ENCODE measurements at places on chromosomes 3 and 15.
A peak's percentile ranks its signal among the peaks of the same experiment; 100 is the strongest.

DNA sequence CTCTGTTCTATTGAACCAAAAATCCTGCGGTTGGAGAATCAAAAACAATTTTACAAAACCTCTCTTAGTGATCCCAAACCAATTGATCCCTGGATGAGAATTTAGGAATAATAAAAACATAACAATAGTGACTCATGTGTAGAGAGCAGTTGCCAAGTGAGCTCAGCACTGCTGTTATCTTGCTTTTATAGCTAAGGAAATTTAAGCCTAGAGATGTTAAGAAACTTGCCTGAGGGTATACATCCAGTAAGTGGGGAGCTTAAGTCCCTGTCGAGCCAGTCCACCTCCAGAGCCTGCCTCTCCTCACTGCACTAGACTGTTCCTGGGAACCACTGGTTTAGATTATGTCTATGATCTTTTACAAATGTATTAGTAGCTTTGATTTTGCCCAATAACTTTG, 358.4 kb upstream of the LMCD1 start:
- no peak for DNase-seq

GRCh38 chr3:11140030-11140712, 14.1 kb upstream of the HRH1 start:
- no peak for DNase-seq

- DNase-seq = no peak
Observed at GRCh38 chr3:104746056-104746455, 620.7 kb upstream of the ALCAM start.

DNA sequence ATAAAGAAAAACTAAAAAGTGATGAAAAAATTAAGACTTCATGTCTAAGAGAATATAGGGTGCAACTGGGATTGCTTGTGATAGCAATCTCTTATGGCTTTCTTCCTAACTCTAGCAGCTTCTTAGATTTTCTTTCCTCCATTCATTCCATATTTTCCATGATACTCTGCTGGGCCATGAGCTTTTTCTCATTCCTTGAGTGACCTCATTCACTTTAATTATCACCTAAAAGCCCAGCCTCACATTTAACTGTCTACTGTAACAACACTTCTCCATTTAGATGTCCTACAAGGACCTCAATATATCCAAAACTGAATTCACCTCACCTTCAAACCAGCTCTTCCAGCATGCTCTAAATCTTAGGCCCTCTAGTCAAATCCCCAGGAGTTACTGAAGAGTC, 49.5 kb upstream of the ANKRD28 start:
- DNase-seq = no peak

DNA sequence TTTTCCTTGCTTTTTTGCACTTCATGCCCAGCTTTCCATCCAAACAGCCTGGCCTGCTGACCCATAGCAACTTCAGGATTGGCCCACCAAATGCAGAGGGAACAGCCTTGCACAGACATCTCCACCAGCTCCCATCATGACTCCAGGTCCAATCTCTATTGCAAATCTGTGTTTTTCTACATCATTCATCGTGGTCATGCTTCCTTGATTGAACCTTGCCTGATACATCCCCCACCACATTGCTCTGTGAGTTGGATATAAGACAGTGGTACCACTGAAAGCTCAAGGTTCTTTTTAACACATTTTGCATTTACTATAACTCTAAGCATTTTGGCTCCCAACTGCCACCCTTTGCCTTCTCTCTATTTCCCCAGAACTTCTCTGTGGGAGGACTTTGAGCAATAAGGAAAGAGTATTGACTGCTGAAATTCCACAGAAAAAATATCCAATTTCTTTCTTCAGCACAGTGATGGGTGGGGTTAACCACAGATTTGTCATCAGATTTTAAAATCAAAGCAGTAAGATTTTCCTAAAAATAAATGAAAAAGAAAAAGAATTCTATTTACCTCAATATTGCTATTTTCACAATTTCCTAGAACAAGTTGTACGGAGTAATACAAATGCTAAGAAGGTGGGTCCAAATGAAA, 114.6 kb upstream of the GALNT15 start:
- DNase-seq = no peak

GRCh38 chr3:159804726-159805410, 183.8 kb upstream of the IL12A start:
- peak; percentile 79 for DNase-seq

DNA sequence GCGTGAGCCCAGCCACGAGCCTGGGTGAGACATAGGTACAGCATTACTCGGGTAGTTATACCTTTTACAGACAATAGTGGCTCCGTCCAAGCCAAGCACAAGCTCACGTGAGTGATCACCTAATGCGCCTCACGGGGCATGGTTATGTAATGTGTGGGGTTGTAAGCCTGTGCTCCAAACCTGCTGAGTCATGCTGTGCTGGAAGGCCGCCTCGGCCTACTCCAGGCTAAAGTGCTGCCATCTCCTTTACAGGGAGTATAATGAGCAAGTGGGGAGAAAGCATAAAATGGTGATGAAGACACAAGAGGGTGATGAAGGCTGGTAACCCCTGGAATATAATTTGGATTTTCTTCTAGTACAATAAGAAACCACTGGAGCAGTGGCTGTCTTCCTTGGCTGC, 175.8 kb upstream of the STT3B start:
- DNase-seq = no peak

DNA sequence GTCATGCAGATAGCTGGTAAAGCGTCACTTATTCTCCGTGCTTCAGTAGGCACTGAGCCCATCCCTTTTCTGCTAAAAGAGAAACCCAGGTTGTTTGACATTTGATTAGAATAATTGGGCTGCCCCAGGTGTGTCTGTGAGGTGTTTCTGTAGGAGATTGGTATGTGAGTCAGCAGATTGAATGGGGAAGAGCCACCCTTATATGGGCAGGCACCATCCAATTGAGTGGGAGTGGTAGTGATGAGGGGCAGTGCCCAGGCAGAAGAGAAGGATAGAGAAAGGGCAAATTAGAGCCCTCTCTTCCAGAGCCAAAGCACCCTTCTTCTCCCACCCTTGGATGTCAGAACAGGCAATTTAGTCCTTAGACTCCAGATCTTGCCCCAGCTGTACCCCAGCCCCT, 384.3 kb upstream of the GBE1 start:
- DNase-seq = no peak

- no peak for DNase-seq
Observed at GRCh38 chr3:140023616-140024530, 88.9 kb downstream of the CLSTN2 start.

- no peak for DNase-seq
Observed at GRCh38 chr3:29805757-29806156, 524.9 kb downstream of the RBMS3 start.

DNA sequence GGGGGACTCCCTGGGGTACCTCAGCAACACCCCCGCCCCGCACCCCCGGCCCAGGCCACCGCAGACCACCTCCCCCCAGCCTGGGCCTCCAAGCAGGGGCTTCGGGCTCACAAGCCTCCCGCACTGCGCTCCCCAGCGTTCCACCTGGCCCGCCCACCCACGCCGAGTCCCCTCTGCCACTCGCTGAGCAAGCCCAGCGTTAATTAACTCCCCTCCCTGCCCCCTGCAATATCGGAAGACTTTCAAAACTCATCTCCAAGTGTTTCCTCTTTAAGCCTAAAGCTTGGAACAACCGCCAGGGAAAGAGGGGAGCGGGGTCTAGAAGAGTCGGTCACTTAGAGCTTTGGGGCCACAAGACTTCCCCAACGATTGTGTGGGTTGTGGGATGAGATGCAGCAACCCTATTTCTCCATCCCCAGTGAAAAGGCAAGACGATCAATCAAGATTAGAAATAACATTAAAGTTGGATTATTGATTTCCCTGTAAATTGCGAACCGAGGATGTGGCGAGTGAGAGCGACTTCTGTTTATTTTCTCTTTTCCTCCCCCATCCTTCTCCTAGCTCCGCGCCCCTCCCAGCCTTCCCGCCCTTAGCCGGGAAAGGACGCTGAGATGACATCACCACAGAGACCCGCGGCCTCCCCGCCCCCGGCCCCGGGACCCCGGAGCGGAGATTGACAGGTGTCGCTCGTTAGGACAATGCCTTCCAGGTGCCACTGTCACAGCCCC, 30.2 kb downstream of the NR2F2 start:
- DNase-seq = peak; percentile 69

DNA sequence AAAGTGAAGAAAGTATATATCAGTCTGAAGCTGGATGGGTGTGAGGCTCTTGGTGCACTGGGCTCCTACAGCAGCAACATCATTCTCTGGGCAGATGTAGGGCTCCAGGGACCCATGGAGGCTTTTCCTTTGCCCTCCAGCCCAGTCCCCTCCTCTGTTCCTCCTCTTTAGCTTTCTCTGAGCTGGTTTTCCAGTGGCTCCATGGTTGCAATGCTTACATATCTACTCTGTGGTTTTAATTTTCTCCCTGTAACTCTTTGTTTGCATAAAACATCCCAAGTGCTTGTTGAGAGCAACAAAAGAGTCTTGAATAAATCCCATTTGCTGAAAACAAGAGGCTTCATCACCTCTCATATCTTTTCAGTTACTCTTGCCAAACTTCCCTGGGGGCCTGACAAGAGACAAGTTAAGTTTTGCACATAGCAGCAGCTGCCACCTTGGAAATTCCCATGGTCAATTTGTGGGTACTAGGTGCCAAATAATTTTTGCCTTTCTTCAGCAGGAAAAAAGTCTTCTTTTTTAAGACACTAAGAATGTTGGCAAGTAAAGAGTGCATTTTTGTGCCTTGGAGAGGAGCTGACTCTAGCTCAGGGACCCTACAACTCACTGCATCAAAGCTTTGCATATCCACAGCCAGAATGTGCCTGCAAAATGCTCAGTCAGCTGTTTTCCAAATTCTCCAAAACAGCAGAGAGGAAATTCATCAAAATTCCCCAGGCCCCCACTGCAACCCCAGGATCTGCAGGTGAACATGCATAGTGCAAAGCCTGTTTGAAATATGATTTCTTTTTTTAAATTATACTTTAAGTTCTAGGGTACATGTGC, 41.9 kb downstream of the COLQ start:
- DNase-seq = no peak

DNA sequence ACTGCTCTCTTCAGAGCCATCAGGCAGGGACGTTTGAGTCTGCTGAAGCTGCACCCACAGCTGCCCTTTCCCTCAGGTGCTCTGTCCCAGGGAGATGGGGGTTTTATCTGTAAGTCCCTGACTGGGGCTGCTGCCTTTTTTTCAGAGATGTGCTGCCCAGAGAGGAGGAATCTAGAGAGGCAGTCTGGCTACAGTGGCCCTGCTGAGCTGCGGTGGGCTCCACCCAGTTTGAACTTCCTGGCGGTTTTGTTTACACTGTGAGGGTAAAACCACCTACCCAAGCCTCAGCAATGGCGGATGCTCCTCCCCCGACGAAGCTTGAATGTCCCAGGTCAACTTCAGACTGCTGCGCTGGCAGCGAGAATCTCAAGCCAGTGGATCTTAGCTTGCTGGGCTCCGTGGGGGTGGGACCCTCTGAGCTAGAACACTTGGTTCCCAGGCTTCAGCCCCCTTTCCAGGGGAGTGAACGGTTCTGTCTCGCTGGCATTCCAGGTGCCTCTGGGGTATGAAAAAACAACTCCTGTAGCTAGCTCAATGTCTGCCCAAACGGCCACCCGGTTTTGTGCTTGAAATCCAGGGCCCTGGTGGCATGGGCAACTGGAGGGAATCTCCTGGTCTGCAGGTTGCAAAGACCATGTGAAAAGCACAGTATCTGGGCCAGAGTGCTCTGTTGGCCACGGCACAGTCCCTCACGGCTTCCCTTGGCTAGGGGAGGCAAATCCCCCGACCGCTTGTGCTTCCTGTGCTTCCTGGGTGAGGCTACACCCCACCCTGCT, 21.1 kb upstream of the ST6GAL1 start:
- DNase-seq = no peak

DNA sequence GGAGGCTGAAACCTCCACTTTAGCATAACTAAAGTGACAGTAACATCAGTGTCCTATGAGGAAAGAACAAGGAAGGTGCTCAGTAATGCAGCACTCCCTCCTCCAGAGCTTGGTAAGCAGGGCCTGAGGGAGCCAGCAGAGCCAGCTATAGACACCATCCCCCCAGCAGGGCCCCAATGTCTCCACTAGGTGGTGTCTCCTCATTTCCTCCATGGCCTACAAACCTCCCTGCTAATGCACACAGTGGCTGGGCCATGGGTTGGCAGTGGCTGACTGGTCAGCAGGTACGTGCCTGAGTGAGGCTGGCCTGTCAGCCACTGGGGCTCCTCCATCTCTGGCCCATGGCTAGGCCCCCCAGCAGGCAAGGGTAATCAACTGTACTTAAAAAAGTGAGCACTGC, 13.6 kb downstream of the MRPS25 start:
- DNase-seq = no peak

- DNase-seq = peak; percentile 30
Observed at GRCh38 chr3:4290272-4290893, 12.8 kb upstream of the SETMAR start.

GRCh38 chr15:34365091-34365825, 1.7 kb downstream of the LPCAT4 start:
- no peak for DNase-seq

- no peak for DNase-seq
Observed at GRCh38 chr15:47570881-47571640, 146.2 kb upstream of the SEMA6D start.

- DNase-seq = no peak
Observed at GRCh38 chr3:33377931-33378330, 62.3 kb downstream of the UBP1 start.

- DNase-seq = no peak
Observed at GRCh38 chr3:4812591-4812990, 166.6 kb upstream of the BHLHE40 start.

GRCh38 chr3:101828691-101829436, 20.4 kb upstream of the NFKBIZ start:
- no peak for DNase-seq

DNA sequence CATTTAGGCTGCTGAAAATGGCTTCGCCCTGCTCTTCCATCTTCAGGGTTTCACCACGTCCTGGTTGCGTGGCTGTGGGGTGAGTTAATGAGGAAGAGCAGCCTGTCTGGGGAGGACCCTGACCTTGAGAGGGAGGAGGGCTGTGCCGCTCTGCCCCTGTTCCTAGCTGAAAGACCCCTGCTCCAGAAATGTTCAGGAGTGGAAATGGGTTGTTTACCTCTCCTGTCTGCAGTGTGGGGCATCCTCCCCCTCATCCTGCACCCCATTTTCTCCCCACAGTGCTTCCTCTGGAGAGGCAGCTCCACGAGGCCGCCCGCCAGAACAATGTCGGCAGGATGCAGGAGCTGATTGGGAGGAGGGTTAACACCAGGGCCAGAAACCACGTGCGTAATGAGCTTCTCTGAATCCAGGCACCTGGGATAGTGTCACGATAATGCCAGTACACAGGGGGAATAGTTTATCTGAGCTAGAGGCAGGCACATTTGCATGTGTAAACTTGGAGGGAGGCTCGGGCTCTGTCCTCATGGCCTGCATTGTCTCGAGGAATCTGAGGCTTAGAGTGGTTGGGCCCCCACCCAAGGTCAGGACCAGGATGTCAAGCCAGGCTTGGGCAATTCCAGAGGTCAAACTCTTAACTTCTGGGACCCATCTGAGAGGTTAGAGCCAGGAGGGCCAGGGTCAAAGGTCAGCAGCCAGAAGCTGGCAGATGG, 4.0 kb downstream of the ANKDD1A start:
- no peak for DNase-seq

DNA sequence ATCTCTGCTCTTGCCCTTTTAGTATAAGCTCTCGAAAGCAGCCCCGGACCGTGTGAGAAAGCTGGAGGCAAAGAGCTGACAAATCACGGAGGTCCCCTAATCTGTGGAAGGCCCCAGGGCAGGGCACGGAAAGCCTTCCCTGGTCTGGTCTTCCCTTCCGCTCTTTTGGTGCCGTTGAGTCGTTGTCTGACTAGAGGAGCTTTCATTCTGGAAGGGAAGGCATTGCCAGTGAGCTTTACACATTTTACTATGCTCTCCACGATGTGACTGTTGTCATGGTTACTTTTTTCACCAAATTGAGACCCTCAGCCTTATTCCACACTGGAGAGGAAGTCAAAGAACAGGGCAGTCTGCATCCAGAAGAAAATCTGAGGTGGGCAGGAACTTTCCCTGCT, 71.7 kb downstream of the CYP19A1 start:
- DNase-seq = no peak

- DNase-seq = no peak
Observed at GRCh38 chr15:90465930-90466567, 63.7 kb upstream of the CRTC3 start.
